ENCODE measurements at places on chromosomes 12 and 14.

DNA sequence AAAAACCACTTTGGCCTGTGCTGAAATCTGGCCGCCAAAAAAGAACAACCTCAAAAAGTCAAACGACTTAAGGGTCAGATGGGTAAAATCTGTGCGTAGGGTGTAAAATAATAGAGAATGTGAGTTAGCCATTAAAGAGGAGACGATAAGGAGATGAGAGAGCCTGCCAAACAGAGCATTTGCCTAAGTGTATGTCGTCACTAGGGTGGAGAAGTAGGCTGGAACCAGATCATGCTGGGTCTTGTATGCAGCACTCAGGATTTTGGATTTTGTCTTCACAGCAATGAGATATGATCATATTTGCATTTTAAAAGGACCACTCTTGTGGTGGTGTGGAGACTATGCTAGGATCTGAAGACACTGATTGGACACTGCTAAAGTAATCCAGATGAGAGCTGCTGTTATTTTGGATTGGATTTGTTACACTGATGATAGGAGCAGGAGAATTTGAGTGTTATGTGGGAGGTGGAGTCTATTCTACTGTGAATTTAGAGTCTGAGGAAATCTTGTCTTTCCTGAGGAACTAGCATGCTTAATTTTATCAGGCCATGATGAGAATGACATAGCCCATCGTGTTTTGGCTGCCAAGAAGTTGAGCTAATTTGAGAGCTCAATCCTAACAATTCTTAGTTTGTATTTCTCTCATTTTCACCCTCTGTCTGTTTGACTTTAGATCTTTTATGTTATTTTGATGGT, 24.8 kb upstream of the DBX2 start:
- no peak for DNase-seq

DNA sequence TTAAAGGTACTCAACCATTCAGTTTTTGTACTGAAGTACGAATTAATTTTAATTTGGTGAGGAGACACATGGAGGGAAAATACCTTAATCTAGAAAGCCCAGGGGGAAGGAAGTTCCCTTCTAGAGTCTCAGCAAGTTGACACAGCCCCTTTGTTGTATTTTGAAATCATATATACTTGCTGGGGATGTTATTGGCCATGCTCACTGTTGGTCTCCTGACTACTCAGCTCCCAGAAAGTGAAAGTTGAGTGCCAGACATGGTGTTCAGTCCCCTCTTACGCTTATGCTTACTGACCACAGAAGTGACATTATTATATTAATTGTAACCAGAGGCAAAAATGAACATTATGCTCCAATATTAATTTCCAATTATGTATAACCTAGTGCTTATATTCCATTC, 28.1 kb downstream of the ARF6 start:
- DNase-seq, result no peak

GRCh38 chr12:92546635-92547348, 156.0 kb upstream of the PLEKHG7 start:
- DNase-seq, result no peak

DNA sequence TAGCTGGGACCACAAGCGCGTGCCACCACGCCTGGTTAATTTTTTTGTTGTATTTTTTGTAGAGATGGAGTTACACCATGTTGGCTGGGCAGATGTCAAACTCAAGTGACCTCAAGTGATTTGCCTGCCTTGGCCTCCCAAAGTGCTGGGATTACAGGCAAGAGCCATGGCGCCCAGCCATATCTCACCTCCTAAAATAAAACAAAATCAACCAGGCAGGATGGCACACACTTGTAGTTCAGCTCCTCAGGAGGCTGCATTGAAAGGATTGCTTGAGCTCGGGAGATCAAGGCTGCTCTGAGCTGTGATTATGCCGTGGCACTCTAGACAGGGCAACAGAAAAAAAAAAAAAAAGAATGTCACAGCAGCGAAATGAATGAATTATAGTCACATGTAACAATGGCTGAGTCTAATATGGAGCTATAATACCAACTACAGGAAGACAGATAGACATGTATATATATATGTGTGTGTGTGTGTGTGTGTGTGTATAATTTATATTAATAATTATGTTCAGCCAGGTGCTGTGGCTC, 19.3 kb upstream of the TMEM120B start:
- no peak for DNase-seq

GRCh38 chr14:29548948-29549370, 378.7 kb downstream of the PRKD1 start:
- DNase-seq, result no peak

GRCh38 chr14:42665083-42665482, 1058.4 kb downstream of the LRFN5 start:
- DNase-seq, result no peak

- no peak for DNase-seq
Measured at GRCh38 chr14:105160776-105161175, 7.8 kb downstream of the JAG2 start.

- no peak for DNase-seq
Measured at GRCh38 chr12:51326698-51327439, 2.9 kb upstream of the BIN2 start.

DNA sequence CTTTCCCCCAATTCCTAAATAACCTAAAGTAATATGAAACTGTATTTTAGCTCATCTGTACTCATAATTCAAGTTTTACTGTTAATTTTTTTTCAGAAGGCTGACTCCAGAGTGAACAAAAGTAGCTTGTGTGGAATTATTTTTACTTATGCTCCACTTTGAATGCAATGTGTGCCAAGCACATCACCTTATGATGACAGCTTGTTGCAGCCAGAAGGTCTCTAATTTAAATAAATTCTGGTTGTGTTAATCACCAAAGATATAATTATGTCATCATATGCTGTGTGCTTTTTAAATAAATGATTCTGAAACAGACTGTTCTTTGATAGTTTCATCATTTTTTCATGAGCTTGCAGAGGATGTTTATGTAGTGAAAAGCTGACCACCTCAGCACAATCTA, 283.1 kb downstream of the TMEM117 start:
- no peak for DNase-seq

GRCh38 chr14:65357113-65357512, 55.4 kb upstream of the FUT8 start:
- no peak for DNase-seq

GRCh38 chr12:98418357-98419075, 96.9 kb upstream of the TMPO start:
- DNase-seq, result no peak

DNA sequence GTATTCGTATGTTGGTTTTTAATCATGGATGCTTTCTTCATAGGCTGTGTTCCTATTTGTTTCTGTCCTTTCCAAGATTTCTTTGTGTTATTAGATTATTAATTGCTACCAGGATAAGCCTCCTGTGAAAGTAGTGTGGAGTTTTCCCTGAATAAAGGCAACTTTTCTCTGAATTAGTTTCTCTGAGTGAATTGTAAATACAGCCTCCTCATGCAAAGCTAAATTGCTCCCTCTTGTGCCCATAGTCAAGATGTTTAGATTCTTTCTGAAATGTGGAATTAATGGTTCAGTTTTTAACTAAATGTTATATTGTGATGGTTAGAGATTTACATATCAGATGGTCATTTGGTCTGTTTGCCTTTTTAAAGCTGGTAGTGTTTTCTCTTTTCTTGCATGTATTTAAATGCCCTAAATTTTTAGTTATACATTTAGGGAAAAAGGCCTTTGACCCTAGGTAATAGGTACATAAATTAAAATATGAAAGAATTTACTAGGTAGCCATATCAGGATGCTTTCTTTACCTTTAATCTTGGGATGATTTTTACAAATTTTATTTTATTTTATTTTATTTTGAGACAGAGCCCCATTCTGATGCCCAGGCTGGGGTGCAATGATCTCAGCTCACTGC, 8.9 kb downstream of the APAF1 start:
- no peak for DNase-seq

- DNase-seq, result no peak
Measured at GRCh38 chr12:23350808-23351207, 598.7 kb downstream of the SOX5 start.

- no peak for DNase-seq
Measured at GRCh38 chr12:93832131-93832530, 155.0 kb downstream of the CRADD start.

DNA sequence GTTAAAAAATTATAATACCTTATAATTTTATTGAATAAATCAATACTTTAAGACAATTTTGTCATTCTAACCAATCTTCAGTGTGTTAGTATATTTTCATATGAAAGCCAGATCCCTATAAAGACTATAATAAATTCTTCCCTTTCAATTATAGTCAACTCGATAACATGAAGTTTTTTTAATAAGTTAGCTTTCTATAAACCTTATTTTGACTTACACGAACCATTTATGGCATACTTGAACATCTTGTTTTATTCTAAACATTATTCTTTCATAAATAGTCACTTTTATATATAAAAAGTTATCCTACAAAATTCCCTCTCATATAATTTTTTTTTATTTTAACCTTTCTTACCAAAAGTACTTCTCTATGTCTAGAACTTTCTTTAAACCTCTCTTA, 1002.3 kb downstream of the TMEM121 start:
- no peak for DNase-seq

GRCh38 chr14:76752744-76753143, 8.5 kb upstream of the VASH1 start:
- no peak for DNase-seq

GRCh38 chr12:46131732-46132469, 136.9 kb downstream of the SLC38A1 start:
- no peak for DNase-seq

- no peak for DNase-seq
Measured at GRCh38 chr12:120247621-120248030, 17.9 kb downstream of the PXN start.

DNA sequence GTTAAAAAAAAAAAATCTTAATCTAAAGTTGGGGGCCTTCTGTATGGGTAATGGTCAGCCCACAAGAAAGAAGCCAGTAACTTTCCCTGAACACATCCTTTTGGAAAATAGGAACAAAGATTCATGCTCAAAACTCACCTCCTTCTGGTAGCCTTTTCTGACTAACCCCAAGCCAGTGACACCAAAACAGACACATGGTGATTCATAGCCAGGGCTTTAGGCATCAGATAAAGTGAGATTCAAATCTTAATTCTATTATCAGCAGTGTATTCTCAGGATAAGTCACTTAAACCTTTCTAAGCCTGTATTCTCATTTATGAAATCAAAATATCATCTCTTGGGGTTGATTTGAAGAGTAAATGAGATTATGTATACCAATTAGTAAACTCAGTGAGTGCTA, 4.9 kb downstream of the ATP5MC2 start:
- no peak for DNase-seq

DNA sequence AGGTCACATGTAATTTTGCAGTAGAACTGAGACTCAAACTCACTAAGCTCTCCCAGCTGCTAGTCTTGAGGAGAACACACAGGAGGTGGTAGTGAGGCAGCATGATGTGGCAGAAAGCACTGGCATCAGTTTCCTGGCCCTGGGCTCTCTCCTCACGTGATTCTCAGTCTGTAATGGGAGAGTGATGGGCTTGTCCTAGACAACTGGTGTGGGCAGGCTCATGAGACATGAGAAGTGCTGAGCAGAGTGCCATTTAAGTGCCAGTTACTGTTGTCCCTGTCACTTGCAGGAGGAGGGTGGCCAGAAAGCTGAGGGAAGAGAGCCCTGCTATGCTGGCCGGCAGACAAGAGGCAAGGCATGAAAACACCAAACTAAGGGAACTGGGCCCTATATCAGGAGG, 48.5 kb upstream of the OVCH1 start:
- no peak for DNase-seq

GRCh38 chr12:115942346-115942745, 335.1 kb downstream of the MED13L start:
- DNase-seq, result no peak

- DNase-seq, result no peak
Measured at GRCh38 chr12:107253361-107253760, 160.0 kb upstream of the CRY1 start.

DNA sequence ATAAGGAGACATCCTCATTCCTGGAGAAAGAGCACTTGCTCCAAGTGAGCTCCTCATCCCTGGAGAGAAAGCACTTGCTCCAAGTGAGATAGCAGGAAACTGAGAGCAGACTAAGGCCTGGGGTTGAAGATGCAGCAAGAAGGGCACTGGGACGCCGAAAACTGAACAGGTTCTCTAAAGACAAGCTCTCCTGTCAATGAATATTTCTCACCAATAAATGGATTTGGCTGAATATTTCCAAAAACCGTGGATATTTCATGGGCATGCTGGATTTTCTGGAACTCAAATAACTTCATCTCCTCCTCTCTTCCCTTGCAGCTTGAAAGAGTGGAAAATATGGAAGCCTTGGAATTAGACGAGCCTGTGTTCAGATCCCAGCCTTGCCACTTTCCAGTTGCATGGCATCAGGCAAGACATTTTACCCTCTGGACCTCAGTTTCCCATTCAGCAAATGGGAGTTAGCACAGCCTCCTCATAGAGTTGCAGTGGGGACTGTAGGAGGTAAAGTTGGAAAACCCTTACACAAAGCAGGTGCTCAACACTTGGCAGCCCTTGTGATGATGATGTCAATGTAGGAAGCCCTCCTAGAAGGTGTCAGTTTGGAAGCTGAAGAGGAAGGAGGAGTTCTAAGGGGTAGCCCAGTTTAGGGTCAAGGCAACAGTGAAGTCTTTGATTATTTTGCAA, 4.4 kb upstream of the KRT76 start:
- DNase-seq, result no peak

DNA sequence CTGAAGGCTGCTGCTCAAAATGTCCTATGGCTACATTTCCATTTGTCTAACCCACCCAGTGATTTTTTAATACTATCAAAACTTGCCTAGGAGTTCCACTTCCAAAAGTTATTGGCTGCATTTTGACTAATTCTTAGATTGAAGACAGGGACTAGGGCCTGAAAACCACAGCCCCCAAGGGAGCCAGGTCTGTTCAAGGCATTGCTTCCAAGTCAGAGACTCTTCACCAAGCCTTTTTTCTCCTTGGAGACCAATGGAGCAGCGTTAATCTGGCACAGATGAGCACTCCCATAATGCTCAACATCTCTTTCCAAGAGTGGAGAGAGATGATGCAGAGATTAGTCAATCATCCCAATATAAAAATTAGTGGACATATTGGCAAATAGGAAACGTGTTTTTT, 112.5 kb upstream of the HIF1A start:
- DNase-seq, result no peak

- DNase-seq, result no peak
Measured at GRCh38 chr12:203074-203461, 10.9 kb downstream of the SLC6A12 start.

GRCh38 chr14:97900196-97900854, 1103.1 kb downstream of the VRK1 start:
- no peak for DNase-seq

GRCh38 chr12:69515394-69515930, 45.3 kb downstream of the FRS2 start:
- DNase-seq, result no peak
